Hypothalamus (tissue), 51 donors: ENCODE measurements at places on chromosomes 3 and 15.

DNA sequence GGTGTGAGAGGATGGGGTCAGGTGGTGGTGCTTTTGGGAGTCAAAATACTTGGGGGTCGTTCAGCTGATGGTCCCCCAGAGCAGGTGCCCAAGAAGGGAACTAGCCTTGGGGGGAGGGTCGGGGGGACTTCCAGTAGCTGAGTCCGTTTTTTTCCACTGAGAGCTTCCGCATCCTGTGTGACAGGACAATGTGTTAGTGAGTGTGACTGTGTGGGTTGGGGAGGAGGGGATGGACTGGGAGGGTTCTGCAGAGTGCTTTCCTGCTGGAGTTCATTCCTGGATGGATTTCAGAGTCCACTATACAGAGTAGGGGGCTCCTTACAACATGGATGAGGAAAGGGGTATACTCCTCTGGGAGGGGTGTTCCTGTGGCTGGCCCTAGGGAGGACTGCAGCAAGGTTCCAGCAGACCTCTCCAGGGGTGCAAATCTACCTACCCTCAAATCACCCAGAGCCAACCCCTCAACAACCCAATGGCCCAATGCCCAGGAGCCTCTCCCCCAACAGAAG lies 601 bp upstream of the HYAL2 start:
- no peak for DNase-seq

DNA sequence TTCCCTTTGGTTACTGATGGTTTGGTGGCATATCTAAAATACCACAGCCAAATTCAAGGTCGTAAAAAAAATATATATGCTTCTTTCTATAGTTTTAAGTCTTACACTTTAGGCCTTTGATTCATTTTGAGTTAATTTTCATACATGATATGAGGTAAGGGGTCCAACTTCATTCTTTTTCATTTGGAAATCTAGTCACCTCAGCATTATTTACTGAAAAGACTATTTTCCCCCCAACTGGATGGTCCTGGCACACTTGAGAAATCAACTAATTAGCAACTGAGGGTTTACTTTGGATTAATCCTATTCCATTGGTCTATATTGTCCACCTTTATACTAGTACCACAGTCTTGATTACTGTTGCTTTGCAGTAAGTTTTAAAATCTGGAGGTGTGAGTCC lies 26.2 kb downstream of the RHOA start:
- no peak for DNase-seq

- DNase-seq, result no peak
Observed at GRCh38 chr3:157981819-157982218, 124.4 kb downstream of the SHOX2 start.

DNA sequence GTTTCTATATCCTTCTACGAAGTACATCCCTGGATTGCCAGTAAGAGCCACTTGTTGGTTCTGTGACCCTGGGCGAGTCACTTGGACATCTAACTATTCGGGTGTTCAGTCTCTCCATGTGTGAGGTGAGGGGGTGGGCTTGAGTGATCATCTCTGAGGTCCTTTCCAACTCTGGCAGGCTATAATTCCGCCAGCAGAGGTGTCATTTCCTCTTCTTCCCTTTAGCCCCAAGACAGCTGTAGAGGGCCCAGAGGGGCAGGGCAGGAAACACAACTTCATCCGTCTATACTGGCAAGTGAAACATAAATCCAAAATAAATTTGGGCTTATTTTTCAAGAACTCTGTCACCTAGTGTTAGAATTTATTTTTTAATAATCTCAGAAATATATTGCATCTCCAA lies 38.1 kb downstream of the C2CD4A start:
- no peak for DNase-seq

GRCh38 chr15:71128939-71129562 lies 13.8 kb downstream of the THSD4 start:
- no peak for DNase-seq

DNA sequence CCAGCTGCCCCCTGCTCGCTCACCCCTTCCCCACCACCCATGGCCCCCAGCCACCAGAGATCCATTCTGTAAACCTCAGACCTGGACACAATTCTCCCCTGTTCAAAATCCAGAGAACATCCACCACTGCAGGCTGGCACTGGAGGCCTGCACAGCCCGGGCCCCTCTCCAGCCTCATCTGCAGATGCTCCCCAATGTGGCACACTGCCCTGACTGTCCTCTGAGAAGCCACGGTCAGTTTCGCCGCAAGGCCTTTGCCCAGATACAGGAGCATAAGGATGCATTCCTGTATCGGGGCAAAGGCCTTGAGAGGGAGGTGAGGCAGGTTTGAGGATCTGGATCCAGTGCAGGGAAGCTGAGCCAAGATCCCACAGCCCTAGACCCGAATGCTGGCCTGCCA lies 175.4 kb upstream of the LINGO1 start:
- peak; percentile 5 for DNase-seq

- no peak for DNase-seq
Observed at GRCh38 chr15:98667521-98668179, 19.3 kb downstream of the IGF1R start.

DNA sequence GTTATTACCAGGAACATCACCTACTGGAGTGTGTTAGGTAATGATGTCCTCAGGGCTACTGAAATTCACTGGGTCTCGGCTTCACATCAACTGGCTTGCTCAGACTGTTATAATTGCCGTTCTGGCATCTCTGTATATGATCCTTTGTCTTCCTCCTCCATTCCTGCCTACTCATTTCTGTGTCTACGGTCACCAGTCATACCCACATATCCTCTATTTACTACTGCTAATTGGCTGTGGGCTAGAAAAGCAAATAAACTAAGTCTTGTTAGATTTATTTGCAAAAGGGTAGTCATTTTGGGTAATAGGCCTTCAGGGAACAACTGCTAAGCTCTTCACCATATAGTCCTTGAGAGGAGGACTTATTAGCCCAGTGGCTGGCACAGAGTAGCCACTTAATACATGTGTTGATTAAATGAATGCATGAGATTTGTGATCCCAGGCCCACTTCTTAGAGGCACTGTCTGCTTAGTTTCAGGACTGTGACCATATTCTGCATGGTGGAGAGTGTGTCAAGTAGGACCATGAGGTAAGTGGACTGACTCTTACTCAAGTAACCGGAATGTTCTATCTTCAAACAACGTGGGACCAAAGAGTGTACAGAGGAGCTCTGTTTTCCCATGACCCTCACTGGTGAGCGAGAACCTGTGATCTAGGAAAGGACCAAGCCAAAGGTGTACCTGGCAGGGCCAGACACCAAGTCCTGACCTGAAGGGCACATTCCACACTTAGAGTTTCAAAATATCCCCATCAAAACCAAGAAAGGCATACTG lies 13.2 kb downstream of the ZDHHC3 start:
- DNase-seq, result no peak

DNA sequence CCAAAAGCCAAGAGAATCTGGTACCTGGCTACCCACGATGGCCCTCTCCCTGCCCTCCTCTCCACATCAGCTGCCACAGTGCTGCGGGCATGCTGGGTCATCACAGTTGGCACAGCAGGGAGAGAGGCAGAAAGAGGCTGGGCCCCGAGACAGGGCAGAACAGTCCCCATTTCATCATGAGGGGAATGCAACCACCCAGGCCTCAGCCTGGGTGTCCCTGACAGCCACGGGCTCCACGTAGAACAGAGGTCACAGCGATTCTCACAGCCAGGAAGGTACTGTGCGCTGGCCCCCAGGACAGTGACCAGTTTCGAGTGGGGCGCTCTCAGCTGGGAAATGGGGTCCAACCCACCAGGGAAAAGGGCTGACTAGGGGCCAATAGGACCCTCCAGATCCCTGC lies 6.3 kb downstream of the LIPC start:
- no peak for DNase-seq

GRCh38 chr3:185052631-185053030 lies 100.2 kb downstream of the C3orf70 start:
- no peak for DNase-seq

GRCh38 chr3:138469874-138470273 lies 35.5 kb downstream of the ESYT3 start:
- DNase-seq, result no peak

DNA sequence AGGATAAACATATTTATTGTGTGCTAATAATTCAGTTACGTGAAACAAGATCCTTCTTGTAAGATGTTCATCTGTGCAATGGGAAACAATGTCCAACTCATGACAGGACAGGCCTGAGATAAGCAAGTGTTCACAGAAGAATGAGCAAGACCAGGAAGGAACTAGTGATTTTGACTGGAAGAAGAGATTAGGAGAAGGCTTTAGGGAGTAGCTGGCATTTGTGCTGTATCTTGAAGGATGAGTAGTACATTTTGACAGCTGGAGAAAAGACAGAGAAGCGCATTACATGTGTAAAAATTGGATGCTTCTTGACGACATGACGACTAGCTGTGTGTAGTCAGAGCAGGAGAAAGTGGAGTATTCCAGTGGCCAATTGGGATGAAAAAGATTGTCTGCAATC lies 48.4 kb downstream of the GBE1 start:
- DNase-seq, result no peak

- DNase-seq, result no peak
Observed at GRCh38 chr3:50203809-50204803, 965 bp upstream of the SLC38A3 start.

DNA sequence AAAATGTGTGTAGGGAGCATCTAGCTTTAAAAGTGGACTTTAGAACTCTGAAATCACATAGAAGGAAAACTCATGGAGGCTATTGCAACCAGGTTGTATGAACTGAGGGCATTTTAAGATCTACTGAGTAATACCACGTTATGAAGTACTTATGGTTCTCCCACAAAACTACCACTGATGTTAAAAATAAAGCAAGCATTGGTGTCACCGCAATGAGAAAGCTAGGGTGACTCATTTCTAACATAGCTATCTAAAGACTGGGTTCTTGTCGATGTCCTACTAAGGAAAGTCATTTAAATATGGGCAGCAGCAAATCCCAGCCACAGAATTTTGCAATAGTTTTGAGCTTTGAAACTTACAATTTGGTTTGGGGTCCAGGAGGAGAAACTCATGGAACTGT lies 584.8 kb downstream of the DIPK2A start:
- no peak for DNase-seq

GRCh38 chr15:80639168-80639555 lies 55.9 kb upstream of the ABHD17C start:
- no peak for DNase-seq

DNA sequence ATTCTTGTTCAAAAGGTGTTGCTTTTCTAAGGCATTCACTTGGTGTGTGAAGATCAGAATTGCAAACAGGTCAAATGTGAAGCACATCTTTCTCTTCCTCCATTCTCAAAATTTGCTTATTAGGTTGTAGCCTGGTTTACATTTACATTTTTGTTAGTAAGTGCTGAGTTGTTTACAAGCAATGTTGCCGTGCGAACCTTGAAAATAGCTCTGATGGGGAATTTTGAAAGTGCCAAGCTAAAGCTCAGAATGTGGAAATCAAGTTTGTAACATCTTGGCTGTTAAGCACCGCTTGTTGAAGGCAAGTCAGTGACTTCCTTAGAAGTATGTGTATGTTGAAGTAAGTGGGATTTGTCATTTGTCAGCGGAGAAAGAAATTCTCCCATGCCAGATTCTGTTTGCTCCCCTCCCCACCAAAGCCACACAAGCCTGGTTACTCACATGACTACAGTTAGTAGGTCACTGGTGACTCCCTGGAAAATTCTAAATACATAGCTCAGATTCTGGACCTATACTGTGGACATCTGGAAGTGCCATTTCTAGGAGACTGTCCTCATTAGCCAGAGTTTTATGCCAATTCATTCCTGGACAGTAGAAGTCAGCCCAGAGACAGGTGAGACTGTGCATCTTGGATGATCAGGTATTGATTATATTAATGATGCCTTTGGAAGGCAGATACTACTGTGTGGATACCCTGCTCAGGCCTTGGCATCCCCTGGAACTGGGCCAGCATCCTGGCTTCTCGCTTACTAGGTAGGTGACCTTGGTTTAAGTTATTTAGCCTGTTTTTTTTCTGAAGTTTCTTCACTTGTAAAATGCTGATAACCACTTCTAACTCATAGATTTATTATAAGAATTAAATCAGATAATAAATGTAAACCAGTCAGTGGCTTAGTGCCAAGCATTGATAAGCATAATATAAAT lies 390.6 kb upstream of the SEMA6D start:
- no peak for DNase-seq

GRCh38 chr3:31159331-31160039 lies 265.0 kb upstream of the GADL1 start:
- DNase-seq, result no peak

GRCh38 chr3:153829606-153830170 lies 291.5 kb upstream of the ARHGEF26 start:
- no peak for DNase-seq
